ENCODE measurements at places on chromosomes 12 and 14. TPM values are rescaled to one million over a fixed set of nuclear protein-coding genes. Genes with fewer than 3 reads are reported as not detected.
A peak's percentile ranks its signal among the peaks of the same experiment; 100 is the strongest.

DNA sequence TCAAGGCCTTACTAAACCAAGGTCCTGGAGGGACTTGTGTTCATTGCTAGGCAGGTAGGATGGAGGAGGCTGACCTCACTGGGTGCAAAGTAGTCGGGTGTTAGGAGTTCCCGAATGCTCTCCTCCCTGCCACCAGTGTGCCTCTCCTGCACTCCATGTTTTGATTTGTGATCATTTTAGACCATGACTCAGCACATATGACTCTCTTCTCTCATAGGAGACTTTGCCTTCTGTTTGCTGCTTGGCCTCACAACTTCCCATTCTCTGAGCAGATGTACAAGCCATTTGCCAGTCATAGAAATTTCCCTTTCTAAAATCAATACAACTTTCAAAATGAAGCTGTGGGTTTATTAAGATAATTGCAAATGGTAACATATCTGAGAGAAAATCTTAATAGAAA lies 46.6 kb upstream of the LRIG3 start:
- peak; percentile 49 for DNase-seq
- H3K36me3 ChIP-seq = no peaks in the 10 kb centered on the region
- peaks cover 8% of the 10 kb centered on the region for H3K4me1 ChIP-seq

GRCh38 chr12:118358008-118358359 lies 14.7 kb downstream of the TAOK3 start:
- peaks cover 9% of the 10 kb centered on the region for H3K4me1 ChIP-seq
- H3K4me3 ChIP-seq = no peak overlapping the region
- H3K27me3 ChIP-seq = no peaks in the 10 kb centered on the region
- DNase-seq = no peak
- H3K36me3 ChIP-seq = no peaks in the 10 kb centered on the region

GRCh38 chr12:100895192-100895591 lies 100.6 kb downstream of the ANO4 start:
- no peaks in the 10 kb centered on the region for H3K27me3 ChIP-seq
- H3K27ac ChIP-seq = no peak overlapping the region
- no peak for DNase-seq
- peaks cover 2% of the 10 kb centered on the region for H3K4me1 ChIP-seq

The GDF3 gene
- not detected for total RNA-seq

The NOVA1 gene
- 0.90 TPM for total RNA-seq

The ABHD12B gene
- total RNA-seq = 0.18 TPM

GRCh38 chr12:31026202-31026601 lies 47.5 kb upstream of the DDX11 start:
- H3K27ac ChIP-seq = no peak overlapping the region
- no peaks in the 10 kb centered on the region for H3K36me3 ChIP-seq
- H3K4me1 ChIP-seq = no peaks in the 10 kb centered on the region
- DNase-seq = no peak

The C12orf50 gene
- not detected for total RNA-seq

DNA sequence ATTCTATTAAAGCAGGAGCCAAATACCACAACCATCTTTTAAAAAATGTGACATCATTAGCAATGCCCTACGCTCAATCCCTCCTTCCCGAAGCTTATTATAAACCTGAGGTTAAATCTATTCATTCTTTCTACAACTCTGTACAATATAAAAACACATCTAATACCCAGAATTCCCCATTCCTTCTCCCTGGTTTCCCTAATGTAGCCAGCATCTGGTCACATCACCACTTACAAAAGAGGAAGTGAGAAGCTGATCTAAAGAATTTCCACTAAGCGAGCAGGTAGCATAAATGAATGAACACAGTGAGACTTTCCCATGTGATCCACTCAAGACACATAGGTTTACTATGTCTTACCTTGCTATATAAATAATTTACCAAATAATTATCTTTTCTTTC lies 90.4 kb downstream of the LRP6 start:
- no peak overlapping the region for H3K4me3 ChIP-seq
- H3K36me3 ChIP-seq = peaks cover 6% of the 10 kb centered on the region
- DNase-seq = no peak
- no peaks in the 10 kb centered on the region for H3K27me3 ChIP-seq
- no peak overlapping the region for H3K27ac ChIP-seq

DNA sequence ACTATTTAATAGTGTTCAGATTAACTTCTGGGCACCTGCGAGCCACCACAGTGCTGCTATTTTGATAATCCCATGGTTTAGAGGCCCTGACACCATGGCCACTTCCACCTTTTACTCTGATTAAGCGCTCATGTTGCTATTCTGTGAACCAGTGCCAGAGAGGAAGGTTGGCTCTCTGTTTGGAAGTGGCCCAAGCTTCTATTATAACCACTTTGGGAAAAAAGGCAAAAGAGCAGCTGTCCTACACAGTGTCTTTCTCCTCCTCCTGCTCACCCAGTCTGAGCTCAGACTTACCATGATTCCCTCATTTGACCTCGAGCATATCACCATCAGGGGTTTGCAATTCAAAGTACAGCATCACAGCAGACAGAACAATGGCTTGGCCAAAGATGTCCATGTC lies 23.3 kb downstream of the DYRK2 start:
- no peaks in the 10 kb centered on the region for H3K36me3 ChIP-seq
- H3K4me3 ChIP-seq = no peak overlapping the region
- no peaks in the 10 kb centered on the region for H3K27me3 ChIP-seq
- peaks cover 3% of the 10 kb centered on the region for H3K4me1 ChIP-seq
- H3K27ac ChIP-seq = no peak overlapping the region

DNA sequence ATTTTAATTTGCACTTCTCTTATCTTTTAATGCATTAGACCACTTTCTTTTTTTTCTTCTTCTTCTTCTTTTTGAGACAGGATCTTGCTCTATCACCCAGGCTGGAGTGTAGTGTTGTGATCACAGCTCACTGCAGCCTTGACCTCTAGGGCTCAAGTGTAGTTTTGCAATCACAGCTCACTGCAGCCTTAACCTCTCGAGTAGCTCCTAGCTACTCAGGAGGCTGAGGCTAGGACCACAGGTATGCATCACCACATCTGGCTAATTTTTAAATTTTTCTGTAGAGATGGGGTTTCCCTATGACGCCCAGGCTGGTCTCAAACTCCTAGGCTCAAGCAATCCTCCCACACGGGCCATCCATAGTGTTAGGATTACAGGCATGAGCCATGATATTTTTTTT lies 12.7 kb downstream of the TMED8 start:
- no peaks in the 10 kb centered on the region for H3K27me3 ChIP-seq
- no peak overlapping the region for H3K4me3 ChIP-seq
- H3K36me3 ChIP-seq = no peaks in the 10 kb centered on the region
- no peaks in the 10 kb centered on the region for H3K4me1 ChIP-seq
- DNase-seq = no peak

The ADCY6 gene
- 18.1 TPM for total RNA-seq

DNA sequence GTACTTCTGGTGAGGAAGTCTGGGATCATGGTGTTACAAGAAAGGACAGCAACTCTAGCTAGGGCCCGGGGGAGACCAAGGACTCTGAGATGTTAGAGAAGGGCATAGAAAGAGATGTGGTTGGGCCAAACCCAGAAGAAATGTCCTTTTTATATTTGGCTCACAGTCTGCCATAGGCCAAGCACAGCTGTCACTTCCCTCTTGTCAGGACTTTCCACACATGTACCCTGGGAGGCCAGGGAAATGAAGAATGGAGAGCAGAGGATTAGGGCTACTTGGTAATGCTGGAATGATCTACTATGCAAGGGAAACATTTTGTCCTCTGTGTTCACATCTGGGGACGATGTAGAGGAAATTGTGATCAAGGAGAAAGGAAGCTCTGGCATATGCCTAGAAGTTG lies 9.2 kb downstream of the MYO1A start:
- H3K4me1 ChIP-seq = no peaks in the 10 kb centered on the region
- DNase-seq = no peak
- no peak overlapping the region for H3K27ac ChIP-seq
- no peak overlapping the region for H3K4me3 ChIP-seq

DNA sequence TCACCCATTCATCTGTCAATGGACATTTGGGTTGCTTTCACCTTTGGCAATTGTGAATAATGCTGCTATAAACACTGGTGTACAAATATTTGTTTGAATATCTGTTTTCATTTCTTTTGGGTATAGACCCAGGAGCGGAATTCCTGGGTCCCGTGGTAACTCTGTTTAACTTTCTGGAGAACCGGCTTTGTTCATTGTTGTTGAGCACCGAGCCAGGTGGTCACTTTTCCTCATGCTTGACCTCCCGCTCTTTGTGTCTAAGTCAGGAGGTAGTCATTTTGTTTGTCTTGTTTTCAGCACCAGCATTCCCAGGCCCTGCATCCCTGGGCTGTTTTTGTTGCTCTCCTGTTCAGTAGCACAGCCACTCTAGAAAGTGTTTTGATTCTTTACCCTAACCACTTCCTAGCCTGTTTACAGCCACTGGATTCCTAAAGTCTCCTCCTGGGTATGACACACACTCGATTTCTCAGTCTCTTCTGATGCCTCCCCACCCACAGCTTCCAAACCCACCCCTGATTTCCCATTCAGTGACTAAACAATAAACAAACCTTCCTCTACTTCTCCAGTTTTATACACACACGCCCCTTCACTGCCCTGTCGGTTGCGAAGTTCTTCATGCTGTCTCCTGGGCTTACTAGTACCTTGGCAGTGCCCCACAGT lies 37.9 kb downstream of the B4GALNT3 start:
- no peak overlapping the region for H3K4me3 ChIP-seq
- H3K4me1 ChIP-seq = no peaks in the 10 kb centered on the region
- H3K27ac ChIP-seq = no peak overlapping the region
- no peak for DNase-seq
- H3K36me3 ChIP-seq = no peaks in the 10 kb centered on the region
- H3K27me3 ChIP-seq = peaks cover 68% of the 10 kb centered on the region

DNA sequence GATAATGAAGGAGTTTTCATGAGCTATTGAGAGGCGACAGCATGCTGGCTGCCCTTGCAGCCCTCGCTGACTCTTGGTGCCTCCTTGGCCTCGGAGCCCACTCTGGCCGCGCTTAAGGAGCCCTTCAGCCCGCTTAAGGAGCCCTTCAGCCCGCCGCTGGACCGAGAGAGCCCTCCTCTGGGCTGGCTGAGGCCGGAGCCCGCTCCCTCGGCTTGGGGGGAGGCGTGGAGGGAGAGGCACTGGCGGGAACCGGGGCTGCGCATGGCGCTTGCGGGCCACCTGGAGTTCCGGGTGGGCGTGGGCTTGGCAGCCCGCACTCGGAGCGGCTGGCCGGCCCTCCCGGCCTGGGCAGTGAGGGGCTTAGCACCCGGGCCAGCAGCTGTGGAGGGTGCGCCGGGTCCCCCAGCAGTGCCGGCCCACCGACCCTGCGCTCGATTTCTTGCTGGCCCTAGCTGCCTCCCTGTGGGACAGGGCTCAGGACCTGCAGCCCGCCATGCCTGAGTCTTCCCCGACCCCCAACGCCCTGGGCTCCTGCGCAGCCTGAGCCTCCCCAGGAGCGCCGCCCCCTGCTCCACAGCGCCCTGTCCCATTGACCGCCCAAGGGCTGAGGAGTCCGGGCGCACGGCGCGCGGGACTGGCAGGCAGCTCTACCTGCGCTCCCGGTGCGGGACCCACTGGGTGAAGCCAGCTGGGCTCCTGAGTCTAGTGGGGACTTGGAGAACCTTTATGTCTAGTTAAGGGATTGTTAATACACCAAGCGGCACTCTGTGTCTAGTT lies 20.1 kb upstream of the PAWR start:
- H3K27me3 ChIP-seq = no peaks in the 10 kb centered on the region
- H3K36me3 ChIP-seq = no peaks in the 10 kb centered on the region
- no peak for DNase-seq
- no peak overlapping the region for H3K4me3 ChIP-seq
- H3K4me1 ChIP-seq = no peaks in the 10 kb centered on the region

The POU6F1 gene
- 0.90 TPM for total RNA-seq

GRCh38 chr14:51478175-51478621 lies 173.5 kb upstream of the FRMD6 start:
- no peaks in the 10 kb centered on the region for H3K27me3 ChIP-seq
- H3K4me1 ChIP-seq = peaks cover 11% of the 10 kb centered on the region
- no peak overlapping the region for H3K4me3 ChIP-seq
- no peak overlapping the region for H3K27ac ChIP-seq
- DNase-seq = peak; percentile 59

DNA sequence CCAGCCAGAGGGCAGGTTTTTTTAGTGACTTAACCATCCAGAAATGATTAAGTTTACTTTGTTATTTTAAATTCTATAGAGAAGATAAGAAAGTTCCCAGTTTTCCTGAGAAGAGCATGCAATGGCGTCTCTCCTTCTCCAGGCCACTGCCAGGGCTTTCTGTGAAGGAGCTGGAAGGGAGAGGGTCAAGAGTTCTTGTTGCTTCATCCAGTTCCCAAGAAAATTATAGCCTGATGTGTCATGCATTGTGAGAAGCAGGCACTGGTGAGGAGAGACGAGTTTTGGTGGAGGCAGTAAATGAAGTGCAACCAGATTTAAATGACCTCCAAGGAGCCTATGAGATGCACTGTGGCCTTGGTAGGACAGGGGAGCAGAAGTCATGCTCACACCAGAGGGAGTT lies 14.2 kb downstream of the ELK3 start:
- peaks cover 1% of the 10 kb centered on the region for H3K36me3 ChIP-seq
- H3K4me1 ChIP-seq = peaks cover 13% of the 10 kb centered on the region
- DNase-seq = peak; percentile 86
- H3K27ac ChIP-seq = 0 out of 2 replicates have a peak overlapping the region, but pooled peaks have one; percentile 15
- H3K27me3 ChIP-seq = no peaks in the 10 kb centered on the region
- H3K4me3 ChIP-seq = no peak overlapping the region

The CMA1 gene
- not detected for total RNA-seq

The RFX4 gene
- not detected for total RNA-seq

DNA sequence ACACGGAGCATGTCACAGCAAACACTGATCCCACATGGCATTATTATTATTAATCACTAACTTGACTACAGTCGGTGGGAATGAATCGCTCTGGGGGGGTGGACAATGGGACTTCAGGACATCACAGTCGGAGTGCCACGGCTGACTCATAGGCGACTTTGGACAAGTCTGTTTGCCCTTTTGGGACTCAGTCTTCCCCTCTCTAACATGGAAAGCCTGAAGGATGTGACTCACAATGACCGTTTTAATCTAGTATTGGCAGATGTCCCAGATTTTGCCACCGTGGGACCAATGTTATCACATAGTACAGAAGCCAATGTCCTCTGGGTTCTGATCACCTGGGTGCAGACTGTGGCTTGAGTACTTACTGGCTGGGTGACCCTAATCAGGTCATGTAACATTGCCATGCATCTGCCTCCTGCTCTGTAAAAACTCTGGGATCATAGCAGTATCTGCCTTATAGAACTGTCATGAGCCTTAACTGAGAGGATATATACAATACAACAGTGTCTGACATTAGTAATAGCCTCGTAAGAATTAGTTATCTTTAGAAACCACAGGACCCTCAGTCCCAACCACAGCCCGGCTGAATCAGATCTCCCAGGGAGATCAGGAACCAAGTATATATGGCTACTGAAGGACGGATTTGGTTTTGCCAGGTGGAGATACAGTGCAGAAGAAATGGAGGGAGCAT lies 362.6 kb downstream of the BCL11B start:
- H3K4me1 ChIP-seq = no peaks in the 10 kb centered on the region
- no peak overlapping the region for H3K27ac ChIP-seq
- H3K4me3 ChIP-seq = no peak overlapping the region
- no peaks in the 10 kb centered on the region for H3K27me3 ChIP-seq
- no peak for DNase-seq

GRCh38 chr14:45785240-45785639 lies 532.2 kb upstream of the MIS18BP1 start:
- H3K36me3 ChIP-seq = no peaks in the 10 kb centered on the region
- H3K4me3 ChIP-seq = no peak overlapping the region
- DNase-seq = no peak
- H3K27ac ChIP-seq = no peak overlapping the region
- H3K4me1 ChIP-seq = no peaks in the 10 kb centered on the region
- no peaks in the 10 kb centered on the region for H3K27me3 ChIP-seq

The PGF gene
- 0.28 TPM for total RNA-seq
